ENCODE measurements at places on chromosomes 2 and 18. TPM values are rescaled to one million over a fixed set of nuclear protein-coding genes. Genes with fewer than 3 reads are reported as not detected.

CYTIP gene
- polyA plus RNA-seq: 73.2 TPM

TUBA3E gene
- polyA plus RNA-seq: not detected

RAD51AP2 gene
- not detected for polyA plus RNA-seq

KRTCAP3 gene
- polyA plus RNA-seq: 0.48 TPM

ALPG gene
- polyA plus RNA-seq: not detected

EMILIN1 gene
- polyA plus RNA-seq: 1.8 TPM

ZSWIM2 gene
- not detected for polyA plus RNA-seq

ZBTB7C gene
- not detected for polyA plus RNA-seq
